ENCODE measurements at places on chromosomes 12 and 14. TPM values are rescaled to one million over a fixed set of nuclear protein-coding genes. Genes with fewer than 3 reads are reported as not detected.
A peak's percentile ranks its signal among the peaks of the same experiment; 100 is the strongest.

Gene ZC2HC1C
- 10.5 TPM for total RNA-seq

DNA sequence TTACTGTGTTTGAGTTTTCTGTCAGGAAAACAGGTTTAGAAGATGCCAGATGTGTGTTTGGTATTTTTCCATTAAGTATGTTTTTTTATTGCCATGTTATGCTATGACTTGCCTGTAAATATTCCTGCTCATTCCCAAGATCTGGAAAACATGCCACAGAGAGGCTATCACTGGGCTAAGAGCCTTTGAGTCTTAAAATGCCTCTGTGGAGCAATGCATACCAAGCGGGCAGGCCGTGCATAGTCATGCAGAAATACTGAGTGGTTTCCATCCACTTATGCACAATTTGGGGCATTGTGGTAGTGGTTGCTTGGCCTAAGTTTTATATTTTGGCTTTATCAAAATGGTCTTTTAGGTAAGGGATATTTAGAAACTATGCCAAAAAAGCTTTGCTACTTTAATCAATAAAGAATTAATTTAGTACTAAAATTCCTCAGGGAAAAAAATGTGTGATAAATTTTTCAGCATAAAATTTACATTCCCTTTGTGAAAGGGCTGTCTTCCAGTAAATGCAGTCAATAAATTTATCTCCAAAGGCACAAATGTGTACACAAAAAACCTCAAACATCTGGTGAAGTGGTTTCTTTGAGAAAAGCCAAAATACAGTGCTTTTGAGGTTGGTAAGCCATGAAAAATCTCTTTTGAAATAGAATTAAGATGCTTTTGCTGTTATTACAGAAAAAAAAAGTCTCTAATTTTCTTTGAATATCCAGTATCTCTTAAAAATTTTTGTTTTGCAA is 341.3 kb upstream of the FBXO33 start:
- no peak for DNase-seq

- DNase-seq: no peak
Measured at GRCh38 chr12:1629338-1630132, 504 bp downstream of the WNT5B start.

DNA sequence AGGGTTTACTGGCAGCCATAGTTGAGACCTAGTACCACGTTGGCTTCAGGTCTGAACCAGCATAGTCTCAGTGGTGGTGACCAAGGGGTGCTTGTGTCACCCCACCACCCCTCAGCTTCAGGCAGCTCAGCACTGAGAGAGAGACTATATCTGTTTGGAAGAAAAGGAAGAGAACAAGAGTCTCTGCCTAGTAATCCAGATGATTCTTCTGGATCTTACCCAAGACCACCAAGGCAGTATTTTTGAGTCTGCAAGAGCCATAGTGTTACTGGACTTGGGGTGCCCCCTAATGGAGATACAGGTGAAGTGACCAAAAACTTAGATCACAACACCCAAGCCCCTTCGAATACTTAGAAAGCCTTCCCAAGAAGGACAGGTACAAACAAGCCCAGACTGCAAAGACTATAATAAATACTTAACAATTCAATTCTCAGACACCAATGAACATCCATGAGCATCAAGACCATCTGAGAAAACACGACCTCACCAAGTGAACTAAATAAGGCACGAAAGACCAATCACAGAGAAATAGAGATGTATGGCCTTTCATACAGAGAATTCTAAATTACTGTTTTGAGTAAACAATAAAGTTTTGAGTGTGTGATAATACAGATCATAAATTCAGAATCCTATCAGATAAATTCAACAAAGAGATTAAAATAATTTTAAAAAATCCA is 107.0 kb downstream of the HELB start:
- no peak for DNase-seq

GRCh38 chr14:21098076-21098891 is at the start of gene ZNF219:
Gene ZNF219 (minus strand): TSS chr14:21098655. CDS start chr14:21093591, 5,064 bp downstream.
- peak; percentile 74 for DNase-seq

Gene MMP14
- 22.1 TPM for total RNA-seq
